ENCODE measurements at places on chromosomes 11 and 22. TPM values are rescaled to one million over a fixed set of nuclear protein-coding genes. Genes with fewer than 3 reads are reported as not detected.

The OOSP1 gene
- total RNA-seq: not detected

The KDM4E gene
- not detected for total RNA-seq

The PHETA2 gene
- not detected for total RNA-seq

The LRRC32 gene
- total RNA-seq: 0.17 TPM

The CNGA4 gene
- 0.06 TPM for total RNA-seq

The DNAJB13 gene
- total RNA-seq: 0.51 TPM

The TSPAN32 gene
- not detected for total RNA-seq

The CCDC81 gene
- 0.15 TPM for total RNA-seq

The GSTT2B gene
- total RNA-seq: 0.22 TPM

The VWA5A gene
- 0.24 TPM for total RNA-seq

The DBX1 gene
- total RNA-seq: not detected

The MYO7A gene
- 1.3 TPM for total RNA-seq

The SEC14L3 gene
- total RNA-seq: not detected

The ARRB1 gene
- total RNA-seq: 15.5 TPM

The PDGFD gene
- total RNA-seq: 8.6 TPM

The RIBC2 gene
- total RNA-seq: 2.6 TPM

The TMEM218 gene
- total RNA-seq: 25.1 TPM

The GLYAT gene
- total RNA-seq: not detected

The CASP5 gene
- not detected for total RNA-seq

The ADAMTS15 gene
- 5.3 TPM for total RNA-seq

The RBFOX2 gene
- 23.3 TPM for total RNA-seq

The SLC5A1 gene
- 0.03 TPM for total RNA-seq

The PLA2G3 gene
- total RNA-seq: not detected

The MIAT gene
- total RNA-seq: 0.25 TPM

The MMP12 gene
- total RNA-seq: 0.06 TPM

The C22orf42 gene
- total RNA-seq: not detected

The SCUBE2 gene
- 0.37 TPM for total RNA-seq

The ROBO4 gene
- not detected for total RNA-seq

The CD248 gene
- total RNA-seq: not detected

The CLCF1 gene
- 34.8 TPM for total RNA-seq

The OR51E2 gene
- total RNA-seq: not detected

The KBTBD3 gene
- total RNA-seq: 1.5 TPM

The RAG2 gene
- not detected for total RNA-seq

The C11orf65 gene
- 0.21 TPM for total RNA-seq

The GAL3ST1 gene
- total RNA-seq: 11.6 TPM

The NXPE2 gene
- total RNA-seq: not detected

The NOX4 gene
- total RNA-seq: not detected

The ZC3H12C gene
- 6.9 TPM for total RNA-seq

The CYP2D6 gene
- 0.54 TPM for total RNA-seq

The UCP2 gene
- 82.4 TPM for total RNA-seq

The PTPN5 gene
- not detected for total RNA-seq

The DDI1 gene
- total RNA-seq: not detected

The ASRGL1 gene
- total RNA-seq: 12.2 TPM

The KRTAP5-7 gene
- not detected for total RNA-seq

The RASD2 gene
- 0.84 TPM for total RNA-seq

The FXYD6 gene
- total RNA-seq: 0.50 TPM

The TLCD5 gene
- 6.1 TPM for total RNA-seq

The OR2D2 gene
- total RNA-seq: not detected

Measured in A549 treated with Hydrocortisone at 1 μM for 4 hours (cell line).